Stimulated activated CD8-positive, alpha-beta memory T cell treated with anti-CD3 and anti-CD28 coated beads, Interleukin-4, amount 100 ng/mL, for 4 hours (primary cell): ENCODE measurements at places on chromosomes 4 and X.

DNA sequence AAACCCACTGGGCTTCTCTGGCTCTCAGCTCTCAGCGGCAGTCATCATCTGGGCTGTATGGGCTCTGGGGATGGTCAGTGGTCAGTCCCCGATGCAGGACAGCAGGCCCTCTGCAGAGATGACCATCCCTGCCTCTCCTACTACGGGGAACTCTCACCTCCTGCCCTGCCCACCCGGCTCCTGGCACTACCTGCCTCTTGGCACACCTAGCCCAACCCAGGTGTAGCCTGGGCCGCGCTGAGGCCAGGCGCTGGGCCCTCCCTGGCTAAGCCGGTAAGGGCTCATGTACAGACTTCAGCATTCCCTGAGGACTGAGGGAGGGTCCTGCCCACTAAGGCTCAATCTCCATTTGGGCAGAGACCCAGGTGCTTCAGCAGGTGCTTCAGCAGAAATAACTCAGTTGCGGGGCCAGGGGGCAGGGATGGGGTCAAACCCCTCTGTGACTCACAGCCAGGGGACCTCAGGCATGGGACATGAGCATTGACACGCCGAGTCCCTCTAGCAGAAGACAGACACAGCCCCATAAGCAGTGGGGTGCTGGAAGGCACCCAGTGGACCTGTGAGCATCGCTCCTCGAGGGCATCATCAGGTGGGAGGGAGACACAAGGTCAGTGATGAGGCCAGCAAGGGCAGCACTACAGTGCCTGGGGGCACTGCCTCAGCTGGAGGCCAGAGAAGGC is 71.0 kb downstream of the ACOX3 start:
- DNase-seq, result no peak

GRCh38 chr4:44493924-44494323 is 45.3 kb upstream of the KCTD8 start:
- no peak for DNase-seq

GRCh38 chr4:3241898-3242524 is 6.9 kb upstream of the MSANTD1 start:
- no peak for DNase-seq

- peak; percentile 7 for DNase-seq
Observed at GRCh38 chr4:120921456-120922380, 808 bp downstream of the PRDM5 start.

DNA sequence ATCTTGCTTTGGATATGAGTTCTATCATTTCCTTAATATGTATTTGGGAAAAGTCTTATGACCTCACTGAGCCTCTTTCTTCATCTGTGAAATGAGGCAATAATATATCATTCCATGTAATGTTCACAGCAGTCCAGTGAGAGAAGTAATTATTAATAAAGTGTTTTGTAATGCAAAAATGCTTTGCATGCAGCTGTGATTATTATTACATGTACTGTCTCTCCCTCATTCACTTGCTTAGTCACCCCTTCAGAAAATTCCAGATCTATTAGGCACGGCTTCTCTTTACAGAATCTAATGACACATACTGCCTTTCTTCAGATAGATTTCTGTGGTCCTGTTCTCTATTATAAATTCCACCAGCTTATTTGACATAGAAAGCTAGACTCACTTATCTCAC is 53.5 kb upstream of the FGF13 start:
- no peak for DNase-seq

GRCh38 chr4:186027405-186027804 is 41.6 kb upstream of the TLR3 start:
- no peak for DNase-seq

DNA sequence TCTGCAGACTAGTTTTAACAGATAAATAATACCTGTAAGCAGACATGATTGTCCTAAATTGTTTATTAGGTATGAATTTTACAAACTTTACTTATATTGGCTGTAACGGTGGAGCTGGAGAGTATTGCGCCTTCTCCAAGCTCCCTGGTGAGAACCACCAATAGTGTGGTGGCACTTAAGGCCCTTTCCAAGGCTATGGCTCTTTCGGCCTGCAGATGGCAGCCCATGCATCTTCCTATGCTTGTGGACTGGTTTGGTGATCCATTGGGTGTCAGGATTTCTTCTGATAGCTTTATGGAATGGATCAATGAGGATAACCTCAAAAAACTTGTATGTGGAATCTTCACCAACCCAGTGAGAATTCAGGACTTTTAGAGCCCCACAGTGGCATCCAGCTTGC is 7.8 kb downstream of the LARP1B start:
- no peak for DNase-seq

GRCh38 chr4:176817204-176817603 is 24.5 kb upstream of the VEGFC start:
- DNase-seq, result no peak

- no peak for DNase-seq
Observed at GRCh38 chr4:3709846-3710441, 56.2 kb upstream of the ADRA2C start.
